ENCODE measurements at places on chromosomes 11 and 22.

DNA sequence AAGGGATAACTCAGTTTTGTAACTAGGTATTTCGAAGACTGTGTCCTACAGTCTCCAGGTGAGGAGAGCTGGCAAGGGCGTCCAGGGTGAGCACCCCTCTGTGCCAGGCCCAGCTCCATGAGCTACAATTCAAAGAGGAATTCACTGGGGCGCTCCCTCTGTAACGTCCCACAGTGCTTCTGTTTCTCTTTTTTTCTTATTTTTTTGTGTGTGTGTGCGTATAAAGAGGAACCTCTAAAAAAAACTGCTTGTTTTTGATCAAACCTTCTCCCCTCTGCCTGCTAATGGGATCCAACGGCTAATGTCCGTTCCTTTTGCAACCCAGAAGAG is 17.1 kb downstream of the ASCC2 start:
- DNase-seq: no peak

- DNase-seq: no peak
These were observed 38.6 kb downstream of the PACSIN2 start for GRCh38 chr22:42976217-42976933.

- DNase-seq: no peak
These were observed 126.4 kb upstream of the E2F8 start for GRCh38 chr11:19366992-19367709.

DNA sequence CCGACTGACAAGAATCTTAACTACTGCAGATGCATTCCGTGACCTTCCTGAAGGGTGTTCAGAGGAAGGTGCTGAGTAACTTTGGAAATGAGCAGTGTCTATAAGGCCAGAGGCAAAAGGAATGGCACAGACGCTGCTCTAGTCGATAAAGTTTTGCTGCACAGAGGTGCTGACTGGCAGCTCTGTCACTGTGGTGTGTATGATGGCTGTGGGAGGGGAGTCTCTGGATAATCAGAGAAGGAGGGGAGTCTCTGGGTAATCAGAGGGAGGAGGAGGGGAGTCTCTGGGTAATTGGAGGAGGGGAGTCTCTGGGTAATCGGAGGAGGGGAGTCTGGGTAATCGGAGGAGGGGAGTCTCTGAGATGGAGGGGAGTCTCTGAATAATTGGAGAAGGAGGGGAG is 18.4 kb downstream of the PTDSS2 start:
- DNase-seq: no peak

DNA sequence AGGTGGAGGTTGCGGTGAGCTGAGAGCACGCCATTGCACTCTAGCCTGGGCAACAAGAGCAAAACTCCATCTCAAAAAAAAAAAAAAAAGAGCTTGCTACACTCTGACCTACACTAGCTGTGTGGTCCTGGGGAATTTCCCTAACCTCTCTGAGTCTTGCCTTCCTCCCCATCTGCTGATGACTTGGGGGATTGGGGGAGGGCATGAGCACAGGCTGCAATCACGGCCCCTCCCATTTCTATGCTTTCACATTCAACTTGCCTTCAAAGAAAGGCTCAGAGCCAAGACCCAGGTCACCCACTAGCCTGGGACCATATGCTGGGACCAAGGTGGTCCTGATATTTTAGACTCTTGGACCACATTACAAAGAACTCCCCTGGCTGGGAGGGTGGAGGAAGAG is 39.8 kb upstream of the TEF start:
- no peak for DNase-seq

DNA sequence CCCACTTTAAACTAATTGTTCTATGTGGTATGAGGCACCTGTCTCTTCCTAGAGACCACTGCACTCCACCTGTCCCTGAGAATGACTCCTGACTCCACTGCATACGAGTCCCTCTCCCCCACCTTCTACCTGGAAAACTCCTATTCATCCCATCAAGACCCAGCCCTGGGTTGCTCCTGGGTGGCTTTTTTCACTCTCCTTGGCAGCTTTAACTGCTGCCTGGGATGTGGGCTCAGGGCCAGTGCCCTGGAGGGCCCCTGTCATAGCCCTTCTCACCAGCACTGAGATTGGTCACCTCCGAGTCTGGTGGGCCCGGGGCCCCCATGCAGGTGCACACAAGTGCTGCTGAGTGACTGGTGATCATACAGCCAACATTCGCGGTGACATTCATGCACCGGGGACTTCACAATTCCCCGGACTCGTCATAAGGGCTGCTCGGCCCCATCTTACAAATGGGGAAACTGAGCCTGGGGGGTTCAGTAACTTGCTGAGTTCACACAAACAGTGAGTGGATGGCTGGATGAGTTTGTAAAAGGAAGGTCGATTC is 25.9 kb upstream of the TOLLIP start:
- DNase-seq: no peak

- DNase-seq: no peak
These were observed 40.8 kb upstream of the ACCSL start for GRCh38 chr11:44006917-44007361.

DNA sequence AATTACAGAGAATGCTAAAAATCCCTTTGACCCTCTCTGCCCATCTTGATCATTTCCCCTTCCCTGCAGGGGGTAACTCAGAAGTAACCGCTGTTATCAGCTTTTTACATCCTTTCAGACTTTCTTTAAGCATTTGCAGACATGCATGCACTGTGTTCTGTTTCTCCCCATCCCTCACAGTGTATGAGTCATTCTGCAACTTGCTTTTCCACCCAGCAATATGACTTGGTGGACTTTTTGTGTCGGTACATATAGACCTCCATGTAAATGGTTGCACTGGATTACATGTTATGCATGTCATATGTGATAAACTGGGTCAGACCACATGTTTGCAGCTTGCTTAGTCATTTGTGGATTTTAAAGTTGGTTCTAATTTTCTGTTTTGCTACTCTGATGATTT is 87.7 kb upstream of the NECTIN1 start:
- no peak for DNase-seq

DNA sequence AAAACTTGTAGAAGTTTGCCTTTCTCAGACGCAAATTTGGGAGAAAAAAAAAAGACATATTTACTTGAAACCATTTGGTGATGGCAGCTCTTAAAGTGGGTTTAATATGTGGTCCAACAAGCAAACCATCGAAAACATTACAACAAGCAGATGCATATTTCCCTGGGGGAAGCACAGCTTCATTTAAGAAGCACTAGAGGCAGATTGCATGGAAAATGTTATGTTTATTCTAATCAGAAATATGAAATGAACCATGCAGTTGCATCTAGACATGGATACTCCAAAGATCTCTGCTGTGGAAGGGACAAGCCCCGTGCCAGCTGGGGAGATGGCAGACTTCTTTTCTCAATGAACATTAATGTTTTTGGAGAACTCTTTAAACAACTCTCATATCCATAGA is 57.4 kb upstream of the PARVA start:
- no peak for DNase-seq
